Mucosa of gallbladder (tissue), 1 donor: ENCODE measurements at places on chromosomes 2 and 18. TPM values are rescaled to one million over a fixed set of nuclear protein-coding genes. Genes with fewer than 3 reads are reported as not detected.

HSPD1 gene
- 221 TPM for total RNA-seq

EVX2 gene
- total RNA-seq: not detected

ARL4C gene
- 10.2 TPM for total RNA-seq

LYPD1 gene
- 14.6 TPM for total RNA-seq

MARS2 gene
- 4.8 TPM for total RNA-seq

DNA sequence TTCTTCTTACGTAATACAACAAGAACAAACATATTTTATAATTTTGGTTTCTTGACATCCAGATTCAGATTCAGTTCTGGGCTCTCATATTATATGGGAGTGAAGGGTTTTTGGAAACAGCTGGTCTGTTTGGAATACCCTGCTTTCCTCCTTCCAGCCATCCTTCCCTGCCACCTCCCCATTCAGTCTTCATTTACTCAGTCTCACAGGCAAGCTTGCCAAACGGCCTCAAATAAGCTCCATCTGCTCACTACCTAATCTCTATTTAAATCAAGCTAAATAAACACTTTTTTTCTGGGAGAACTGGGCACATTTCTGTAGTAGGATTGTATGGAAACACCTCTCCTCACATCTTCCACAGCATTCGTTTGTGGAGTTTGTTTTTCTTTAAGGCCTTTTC is 147.5 kb downstream of the RND3 start:
- DNase-seq: no peak

GRCh38 chr18:11908182-11909060 is at the start of gene MPPE1:
MPPE1 (minus strand) TSS chr18:11908317; CDS start chr18:11897264, 11,053 bp downstream.
- peak; percentile 88 for DNase-seq
